Activated CD4-positive, alpha-beta T cell treated with anti-CD3 and anti-CD28 coated beads, Interleukin-2, amount 50 U/mL, for 16 hours (primary cell): ENCODE measurements at places on chromosomes 6 and 20.

GRCh38 chr6:129183187-129183591 lies 300.3 kb downstream of the LAMA2 start:
- no peak for DNase-seq

GRCh38 chr6:76264468-76264867 lies 192.0 kb upstream of the IMPG1 start:
- no peak for DNase-seq

DNA sequence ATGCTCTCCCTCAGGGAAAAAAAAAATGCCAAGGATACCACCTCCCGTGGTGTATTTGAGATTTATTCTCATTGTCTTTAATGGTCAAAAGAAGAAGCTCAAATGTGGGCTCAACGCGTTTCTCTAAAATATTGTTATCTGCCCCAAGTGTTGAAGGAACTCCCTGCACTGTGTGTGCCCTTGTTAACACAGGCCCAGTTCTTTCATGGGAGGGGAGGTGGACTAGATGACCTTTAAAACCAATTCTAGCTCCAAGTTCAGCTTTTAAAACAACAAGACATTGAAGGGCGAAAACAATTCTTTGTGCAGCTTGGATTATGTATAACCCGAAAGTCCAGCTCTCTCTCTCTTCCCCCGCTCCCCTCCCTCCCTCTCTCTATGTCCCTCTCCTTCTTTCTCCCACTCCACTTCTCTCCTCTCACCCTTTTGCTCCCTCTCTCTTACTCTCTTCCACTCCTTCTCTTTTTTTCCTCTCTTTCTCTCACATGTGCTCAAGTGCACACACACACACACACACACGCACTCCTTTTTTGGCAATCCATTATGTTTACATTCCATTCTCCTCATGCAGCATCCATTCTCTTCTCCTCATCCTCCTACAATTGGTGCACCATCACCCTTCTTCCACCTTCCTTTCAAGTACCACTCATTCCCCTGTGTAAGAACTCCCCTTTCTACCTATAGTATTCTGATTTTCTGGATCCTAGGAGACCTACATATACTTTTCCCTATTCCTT lies 8.5 kb downstream of the HLA-DMB start:
- DNase-seq = no peak

DNA sequence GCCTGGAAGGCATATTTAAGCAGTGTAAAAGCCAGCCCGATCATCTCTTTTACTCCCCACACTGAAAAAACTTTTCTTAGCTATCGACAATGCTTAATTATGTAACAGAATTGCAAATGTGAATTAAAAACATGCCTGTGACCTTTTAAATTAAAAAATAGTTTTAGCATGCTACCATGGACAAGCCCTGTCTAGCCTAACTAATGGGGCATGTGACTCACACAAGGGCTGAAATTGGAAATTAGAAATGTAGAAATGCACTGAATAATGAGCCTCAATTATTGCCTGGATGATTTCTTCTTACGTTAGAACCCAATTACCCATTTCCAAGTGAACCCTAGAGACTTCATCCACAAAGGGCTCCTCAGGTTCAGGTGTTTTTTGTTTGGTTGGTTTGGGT lies 82.7 kb downstream of the SIM1 start:
- DNase-seq = no peak

DNA sequence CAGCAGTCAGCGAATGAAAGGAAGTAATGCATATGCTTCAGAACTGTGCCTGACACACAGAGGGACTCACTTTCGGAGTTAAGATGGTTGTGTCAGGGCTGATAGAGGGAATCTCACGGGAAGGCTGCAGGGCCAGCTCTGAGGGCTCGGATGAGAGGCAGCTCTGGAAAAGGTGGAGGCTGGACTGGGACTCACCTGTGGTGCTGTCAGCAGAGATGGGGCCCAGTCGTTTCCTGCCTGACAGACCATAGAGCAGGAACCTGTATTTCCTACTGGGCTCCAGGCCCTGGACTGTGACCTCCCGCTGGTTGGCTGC lies 9.3 kb downstream of the CYP21A2 start:
- no peak for DNase-seq

DNA sequence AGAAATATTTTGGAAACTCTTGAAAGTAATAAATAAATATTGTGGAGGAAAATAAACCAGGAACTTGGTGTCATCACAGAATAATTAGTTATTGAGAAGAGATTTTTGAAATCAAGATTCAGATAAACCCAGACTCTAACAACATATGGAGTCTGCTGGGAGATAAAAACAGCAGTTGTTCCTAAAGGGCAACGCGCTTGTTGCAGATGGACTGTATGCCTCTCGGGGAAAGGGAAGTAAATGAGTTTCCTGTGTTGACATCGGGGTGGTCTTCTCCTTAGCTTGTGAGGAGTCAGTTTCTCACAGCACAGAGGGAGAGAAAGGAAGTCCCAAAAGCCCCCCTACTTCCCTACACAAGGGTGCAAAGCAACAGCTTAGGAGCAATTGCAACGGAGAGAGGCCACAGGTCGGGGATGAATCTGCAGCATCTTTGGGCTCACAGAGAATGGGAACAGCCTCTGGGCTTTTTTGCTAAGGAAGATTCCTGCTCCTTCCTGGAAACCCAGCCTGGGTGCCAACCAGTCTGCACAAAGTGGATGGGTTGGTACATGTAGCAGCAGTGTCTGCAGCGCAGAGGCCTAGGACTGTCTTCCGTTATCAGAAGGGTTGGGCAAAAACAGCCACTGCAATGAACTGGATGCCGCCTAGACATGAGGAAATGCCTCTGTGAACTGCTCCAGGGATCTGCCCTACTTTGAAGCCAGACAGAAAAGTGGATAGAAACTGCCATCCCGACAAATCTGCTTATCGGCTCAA lies 603.0 kb upstream of the NRSN1 start:
- DNase-seq = no peak

DNA sequence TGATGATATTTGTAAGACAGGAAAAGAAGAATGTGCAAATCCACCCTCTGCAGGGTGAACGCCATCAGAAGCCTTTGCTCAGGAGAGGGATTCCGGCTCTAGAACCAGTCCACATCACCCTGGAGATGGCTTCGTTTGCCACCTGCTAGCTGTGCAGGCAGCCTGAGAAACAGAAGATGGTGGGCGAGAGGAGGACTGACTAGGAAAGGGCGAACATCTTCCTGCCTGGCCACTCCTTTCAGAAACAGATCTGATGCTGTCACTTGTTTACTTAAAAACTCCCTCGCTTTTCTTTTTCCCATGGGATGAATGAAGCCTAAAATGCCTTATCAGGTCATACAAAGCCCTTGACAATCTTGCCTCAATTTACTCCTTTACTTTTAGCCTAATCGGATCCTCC lies 1.2 kb downstream of the PTPRA start:
- DNase-seq = peak; percentile 24

DNA sequence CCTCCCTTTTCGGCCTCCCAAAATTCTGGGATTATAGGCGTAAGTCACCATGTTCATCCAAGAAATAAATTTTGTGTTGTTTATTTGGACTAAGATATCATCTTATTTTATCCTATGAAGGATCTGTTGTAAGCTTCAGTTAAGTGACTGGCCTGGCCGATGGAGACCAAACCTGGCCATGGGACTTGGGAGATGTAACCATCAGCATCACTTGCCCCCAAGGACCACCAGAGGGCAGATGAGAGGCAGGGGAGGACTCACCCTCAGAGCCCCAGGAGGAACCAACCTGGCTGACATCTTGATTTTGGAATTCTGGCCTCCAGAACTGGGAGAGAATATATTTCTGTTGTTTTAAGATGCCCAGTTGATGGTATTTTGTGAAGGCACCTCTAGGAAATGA lies 266.7 kb downstream of the CDH26 start:
- DNase-seq = no peak
